CD4-positive, alpha-beta T cell treated with Interleukin-1 beta for 1 hour (primary cell): ENCODE measurements at places on chromosomes 7 and 10.

DNA sequence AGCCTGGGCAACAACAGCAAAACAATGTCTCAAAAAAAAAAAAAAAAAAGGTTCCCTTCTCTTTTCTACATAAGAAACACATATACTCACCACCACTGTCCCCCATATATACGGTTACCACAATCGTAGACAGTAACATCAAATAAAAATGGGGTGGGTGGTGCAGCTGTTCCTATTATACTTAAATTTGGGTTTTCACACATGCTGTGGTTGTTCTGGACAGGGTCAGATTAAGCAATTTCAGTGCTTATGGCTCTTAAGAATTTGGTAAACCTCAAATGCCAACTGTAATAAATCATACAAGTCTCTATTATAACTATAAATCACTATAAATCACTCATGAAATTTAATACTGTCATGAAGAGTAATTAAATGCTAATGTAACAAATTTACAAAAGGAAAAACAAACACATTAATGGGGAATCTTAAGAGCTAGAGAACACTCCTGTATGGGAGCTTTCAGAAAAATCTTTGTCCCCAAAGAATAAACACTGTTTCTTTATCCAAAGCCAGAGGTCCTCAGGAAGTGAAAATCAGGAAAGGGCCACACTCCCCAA lies 143.6 kb downstream of the GLI3 start:
- no peak for DNase-seq

- DNase-seq, result no peak
Measured at GRCh38 chr10:77919713-77920108, 6.8 kb downstream of the DLG5 start.

GRCh38 chr10:77533887-77534278 lies 103.7 kb downstream of the KCNMA1 start:
- DNase-seq, result no peak

DNA sequence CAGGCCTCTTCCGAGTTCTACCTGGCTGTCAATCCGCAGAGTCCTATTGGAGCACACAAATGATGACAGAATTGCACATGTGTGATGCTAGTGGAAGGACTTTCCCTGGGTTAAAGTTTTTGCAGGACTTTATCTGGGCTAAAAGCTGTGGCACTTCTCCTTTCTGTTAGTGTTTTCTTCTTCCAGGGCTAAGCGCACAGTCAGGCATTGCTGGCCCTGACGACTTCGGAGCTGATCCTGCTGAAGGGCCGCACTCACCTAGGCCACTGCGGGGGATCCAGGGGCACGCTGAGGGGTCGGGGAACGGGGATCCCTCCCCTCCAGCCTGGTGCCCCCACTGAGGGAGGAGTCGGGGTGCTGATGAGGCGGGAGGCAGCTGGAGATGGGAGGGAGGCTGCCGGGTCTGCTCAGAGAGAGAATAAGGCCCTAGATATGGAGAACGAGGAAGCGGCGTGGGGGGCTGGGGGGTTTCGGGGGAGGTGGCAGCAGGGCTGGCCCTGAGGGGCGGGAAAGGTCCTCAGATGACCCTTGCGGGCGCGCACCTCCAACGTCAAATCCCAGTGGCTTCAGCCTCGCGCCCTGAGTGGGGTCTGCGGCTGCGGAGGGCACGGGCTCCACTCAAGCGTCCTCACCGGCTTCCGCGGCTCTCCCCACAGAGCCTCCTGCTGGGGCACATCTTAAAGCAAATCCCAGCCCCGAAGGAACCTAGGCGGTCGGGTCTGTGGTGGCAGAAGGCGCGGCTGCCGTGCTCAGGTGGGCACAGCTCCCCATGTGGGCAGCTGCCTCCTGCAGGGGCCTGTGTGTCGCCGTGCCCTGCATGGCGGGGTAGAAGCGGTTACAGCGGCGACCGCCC lies 30.9 kb downstream of the AGR3 start:
- DNase-seq, result no peak

DNA sequence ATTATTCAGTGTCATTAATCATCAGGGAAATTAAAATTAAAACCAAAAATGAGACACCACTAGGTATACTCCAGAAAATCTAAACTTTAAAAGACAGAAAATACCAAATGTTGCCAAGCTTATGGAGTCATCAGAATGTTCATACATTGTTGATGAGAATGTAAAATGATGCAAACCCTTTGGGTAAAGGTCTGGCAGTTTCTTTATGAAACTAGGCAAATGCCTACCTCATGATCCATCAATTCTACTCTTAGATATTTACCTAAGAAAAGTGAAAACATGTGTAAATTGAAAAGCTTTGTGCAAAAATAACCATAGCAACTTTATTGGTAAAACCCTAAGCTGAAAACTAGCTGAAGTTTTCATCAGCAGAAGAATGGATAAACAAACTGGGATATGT lies 329.5 kb upstream of the MEOX2 start:
- no peak for DNase-seq

DNA sequence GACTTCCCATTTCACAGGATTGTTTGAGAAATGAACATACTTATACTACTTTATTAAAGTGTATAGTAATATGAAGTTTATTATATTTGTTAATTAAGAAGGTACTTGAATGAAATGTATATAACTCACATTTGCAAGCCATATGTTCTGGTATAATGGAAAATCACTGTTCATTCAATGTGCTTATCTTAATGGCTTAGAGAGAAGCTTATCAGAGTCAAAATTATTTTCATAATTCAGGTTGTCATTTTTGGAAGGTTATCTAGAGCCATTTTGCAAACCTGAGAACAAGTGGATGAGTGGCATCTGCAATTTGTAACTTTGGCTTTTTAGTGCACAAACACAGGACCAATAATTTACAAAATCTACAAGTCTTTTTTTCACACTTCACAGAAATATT lies 621.0 kb downstream of the ARL4A start:
- no peak for DNase-seq

- DNase-seq, result no peak
Measured at GRCh38 chr7:89926194-89926593, 228.1 kb upstream of the STEAP1 start.

- DNase-seq, result no peak
Measured at GRCh38 chr7:107024906-107025305, 19.6 kb upstream of the PRKAR2B start.
